ENCODE measurements at places on chromosomes 3 and 15.

GRCh38 chr15:83110381-83110780 lies 2.9 kb downstream of the TM6SF1 start:
- DNase-seq = no peak

GRCh38 chr3:189076449-189076848 lies 95.3 kb upstream of the TPRG1 start:
- no peak for DNase-seq

DNA sequence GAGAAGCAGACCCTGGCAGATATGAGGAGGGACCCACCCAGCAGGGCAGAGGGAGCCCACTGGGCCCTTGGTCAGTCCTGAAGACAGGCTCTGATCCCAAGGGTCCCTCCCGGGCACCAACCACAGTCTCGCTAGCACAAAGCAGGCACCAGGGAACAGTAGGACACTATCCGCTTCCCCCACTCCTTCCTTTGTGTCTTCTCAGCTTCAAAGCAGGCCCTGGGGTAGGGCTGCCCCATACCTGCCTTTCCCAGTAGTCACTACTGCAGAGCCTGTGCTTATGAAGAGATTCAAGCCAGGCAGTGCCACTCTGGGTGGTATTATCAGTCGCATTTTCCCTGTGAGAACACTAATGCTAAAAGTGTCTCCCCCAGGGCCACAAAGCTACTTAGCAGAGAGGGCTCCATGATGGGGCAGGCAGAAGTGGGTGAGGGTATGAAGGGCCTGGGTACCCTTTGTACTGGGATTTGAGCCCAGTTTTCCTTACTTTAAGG lies 32.7 kb downstream of the SRPRB start:
- DNase-seq = no peak

DNA sequence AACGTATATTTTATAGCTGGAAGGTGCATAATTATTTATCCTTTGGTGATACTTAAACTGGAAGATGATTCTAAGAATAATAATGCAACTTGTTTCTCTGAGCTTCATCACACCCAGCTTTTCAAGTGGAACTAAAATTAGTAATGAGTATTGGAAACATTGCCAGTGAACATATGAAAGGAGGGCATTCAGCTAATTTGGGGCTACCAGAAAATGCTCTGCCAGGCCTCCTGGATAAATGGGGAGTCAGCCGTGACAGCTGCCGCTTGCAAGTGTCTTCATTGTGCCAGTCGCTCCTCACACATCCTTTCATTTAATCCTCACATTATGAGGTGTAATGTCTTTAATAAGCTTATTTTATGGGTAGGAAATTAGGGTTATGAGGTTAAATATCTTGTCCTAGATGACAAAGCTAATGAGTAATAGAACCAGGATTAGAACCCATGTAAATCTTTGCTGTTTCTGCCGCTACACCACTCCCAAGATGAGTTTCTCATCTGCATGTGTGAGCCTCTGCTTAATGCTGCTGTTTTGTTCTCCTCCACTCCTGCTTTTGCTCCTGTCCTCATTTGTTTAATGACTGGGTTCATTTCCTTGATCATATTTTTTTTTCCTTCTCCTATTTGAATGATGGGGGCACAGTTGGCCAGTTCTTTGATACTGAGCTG lies 155.7 kb downstream of the PLCL2 start:
- no peak for DNase-seq

- DNase-seq = no peak
Observed at GRCh38 chr3:161203485-161204098, 17.5 kb upstream of the NMD3 start.

- DNase-seq = no peak
Observed at GRCh38 chr3:154538566-154539360, 108.8 kb upstream of the GPR149 start.
